ENCODE measurements at places on chromosomes 2 and 18. TPM values are rescaled to one million over a fixed set of nuclear protein-coding genes. Genes with fewer than 3 reads are reported as not detected.

The CPS1 gene
- total RNA-seq, result 31.1 TPM

The TMEM178A gene
- total RNA-seq, result 12.5 TPM

The RNF138 gene
- 24.6 TPM for total RNA-seq

The ASIC4 gene
- total RNA-seq, result 5.4 TPM

The VRK2 gene
- total RNA-seq, result 7.2 TPM

The MYOM1 gene
- 1.3 TPM for total RNA-seq

The SNX17 gene
- 72.5 TPM for total RNA-seq

The SLC40A1 gene
- total RNA-seq, result 0.56 TPM

The ANKRD30B gene
- not detected for total RNA-seq

The DYNAP gene
- total RNA-seq, result not detected

The MEX3C gene
- 81.3 TPM for total RNA-seq

The GPR39 gene
- 1.0 TPM for total RNA-seq

The PCARE gene
- total RNA-seq, result 0.66 TPM

The GDF7 gene
- not detected for total RNA-seq

The SPATA3 gene
- total RNA-seq, result not detected

The ANKRD29 gene
- total RNA-seq, result not detected

The ZNF892 gene
- 21.1 TPM for total RNA-seq

The LONRF2 gene
- 1.3 TPM for total RNA-seq

The FSHR gene
- total RNA-seq, result not detected

The ALLC gene
- total RNA-seq, result not detected

The ZNF804A gene
- 23.1 TPM for total RNA-seq

The SGPP2 gene
- total RNA-seq, result 2.1 TPM

The CAVIN2 gene
- not detected for total RNA-seq

The GKN1 gene
- total RNA-seq, result not detected

The TLX2 gene
- 21.2 TPM for total RNA-seq
